ENCODE measurements at places on chromosomes 1 and 21.

DNA sequence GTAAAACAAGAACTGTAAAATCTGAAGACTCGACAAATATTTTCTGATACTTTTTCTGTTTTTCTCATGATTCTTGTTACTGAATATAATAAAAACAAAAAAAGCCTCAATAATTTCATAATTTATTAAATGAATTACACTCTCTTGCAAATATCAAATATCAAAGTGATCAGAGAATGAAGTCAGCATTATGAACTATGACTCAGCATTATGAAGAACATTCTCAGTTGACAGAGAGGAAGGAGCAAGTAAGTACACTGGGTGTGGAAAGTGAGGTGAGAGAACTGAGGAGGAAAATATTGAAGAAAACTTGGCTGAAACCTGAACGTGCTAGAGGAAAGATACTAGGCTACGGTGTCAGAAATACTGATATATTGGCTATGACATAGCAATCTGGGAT lies 529.5 kb downstream of the KCNT2 start:
- DNase-seq: no peak

GRCh38 chr21:21921410-21922232 lies 923.4 kb downstream of the NCAM2 start:
- DNase-seq: no peak

DNA sequence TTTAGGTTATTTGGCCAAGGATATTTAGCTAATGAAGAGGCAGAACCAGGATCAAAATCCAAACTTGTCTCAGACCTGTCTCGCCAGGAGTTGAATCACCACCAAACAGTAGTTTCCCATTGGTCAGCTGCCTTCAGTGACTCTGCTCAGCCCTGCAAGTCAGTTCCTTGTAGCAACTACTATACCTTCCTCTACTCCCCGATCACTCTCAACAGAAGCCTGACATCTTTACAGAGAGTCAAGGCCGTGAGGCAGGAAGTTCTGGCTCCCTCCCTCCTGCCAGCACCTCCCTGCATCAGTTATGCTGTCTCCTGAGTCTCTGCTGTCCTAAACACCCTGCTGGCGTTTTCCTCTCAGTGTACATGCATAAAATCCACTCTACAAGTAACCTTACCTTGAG lies 13.2 kb downstream of the PSMD4 start:
- DNase-seq: no peak

GRCh38 chr1:36847186-36847585 lies 187.1 kb downstream of the GRIK3 start:
- no peak for DNase-seq

DNA sequence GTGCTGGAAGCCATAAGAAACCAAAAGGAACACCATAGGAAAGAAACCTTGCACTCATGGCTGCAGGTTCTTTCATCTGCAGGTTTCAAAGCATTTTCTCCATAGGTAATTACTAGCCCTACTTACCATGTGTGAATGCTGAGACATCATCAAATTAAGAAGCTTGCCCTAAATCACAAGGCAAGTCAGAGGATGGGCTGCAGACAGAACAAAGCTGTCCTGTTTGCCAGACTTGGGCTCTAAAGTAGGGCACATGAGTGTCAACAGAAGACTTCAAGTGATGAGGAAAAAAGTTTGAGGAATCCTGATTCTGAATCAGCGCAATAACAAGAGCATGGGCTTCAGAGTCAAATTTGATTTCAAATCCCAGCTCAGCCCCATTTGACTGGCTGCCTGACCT lies 5.8 kb upstream of the EPS15 start:
- no peak for DNase-seq

- DNase-seq: no peak
These were observed 34.4 kb downstream of the TMCC2 start for GRCh38 chr1:205261946-205262691.

DNA sequence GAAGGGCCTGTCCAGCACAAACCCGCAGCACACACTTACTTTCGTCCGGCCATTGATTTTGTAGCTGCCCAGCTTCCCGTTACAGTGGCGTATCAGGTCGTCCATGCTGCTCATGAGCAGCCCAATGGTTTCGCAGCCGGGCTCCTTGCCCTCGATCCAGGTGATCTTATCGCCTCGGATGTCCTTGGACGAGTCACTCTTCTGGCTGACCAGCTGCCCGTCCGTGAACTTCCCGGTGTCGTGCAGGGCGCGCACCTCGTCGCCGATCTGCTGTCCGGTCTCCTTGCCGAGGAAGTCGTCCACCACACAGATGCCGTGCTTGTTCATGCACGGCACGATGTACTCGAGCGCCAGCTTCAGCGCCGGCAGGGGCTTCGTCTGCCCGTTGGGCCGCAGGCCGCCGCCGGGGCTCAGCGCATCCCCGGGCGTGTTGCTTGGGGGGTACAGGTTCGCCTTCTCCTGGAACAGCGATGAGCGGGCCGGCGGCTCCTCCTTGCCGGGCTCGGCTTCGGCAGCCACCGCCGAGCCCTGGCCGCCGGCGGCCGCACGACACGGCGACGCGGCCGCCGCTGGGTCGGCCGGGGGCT lies 1.0 kb downstream of the EGLN1 start:
- peak; percentile 39 for DNase-seq

DNA sequence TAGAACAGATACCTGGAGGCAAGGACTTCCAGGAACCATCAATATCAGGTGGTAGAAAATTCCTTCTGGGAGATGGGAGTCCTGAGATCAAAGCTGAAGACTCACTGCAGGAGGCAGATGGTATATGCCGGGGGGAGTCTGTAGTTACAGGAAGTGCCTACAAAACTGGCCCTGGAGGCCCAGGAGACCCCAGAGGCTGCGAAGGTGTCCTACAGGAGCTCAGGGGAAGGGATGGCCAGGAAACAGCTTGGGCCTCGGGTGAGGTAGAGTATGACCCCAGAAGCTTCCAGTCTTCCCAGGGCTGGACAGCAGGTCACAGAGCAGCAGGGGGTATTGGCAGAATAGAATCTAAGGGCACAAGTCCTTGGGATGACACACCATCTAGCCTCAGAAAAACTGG lies 16.4 kb downstream of the IGFN1 start:
- no peak for DNase-seq

Data from progenitor cell of endocrine pancreas (in vitro differentiated cells).